ENCODE measurements at places on chromosomes 6 and 20.

GRCh38 chr6:53979468-53980067 lies 131.7 kb upstream of the MLIP start:
- DNase-seq, result no peak

- no peak for DNase-seq
Measured at GRCh38 chr6:5422321-5422915, 161.1 kb downstream of the FARS2 start.

- no peak for DNase-seq
Measured at GRCh38 chr6:130598021-130598989, 228.9 kb upstream of the SMLR1 start.

DNA sequence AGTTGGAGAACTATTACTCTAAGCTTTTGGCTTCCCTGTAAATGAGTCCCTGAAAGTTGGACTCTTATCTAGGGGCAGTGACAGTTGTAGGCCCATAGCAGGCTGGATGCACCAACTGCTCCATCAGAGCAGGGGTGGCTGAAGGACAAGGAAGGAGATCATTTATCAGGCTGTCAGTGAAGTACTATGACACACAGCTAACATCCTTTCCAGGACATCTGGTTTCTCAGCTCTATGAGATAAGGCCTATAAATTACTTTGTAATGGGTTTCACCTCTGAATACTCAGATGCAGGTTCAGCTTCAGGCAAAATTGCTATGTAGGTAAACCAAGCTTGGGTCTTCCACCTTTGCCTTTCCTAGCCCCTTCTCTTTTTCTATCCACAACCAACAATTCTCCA lies 468.5 kb downstream of the KIF16B start:
- no peak for DNase-seq

DNA sequence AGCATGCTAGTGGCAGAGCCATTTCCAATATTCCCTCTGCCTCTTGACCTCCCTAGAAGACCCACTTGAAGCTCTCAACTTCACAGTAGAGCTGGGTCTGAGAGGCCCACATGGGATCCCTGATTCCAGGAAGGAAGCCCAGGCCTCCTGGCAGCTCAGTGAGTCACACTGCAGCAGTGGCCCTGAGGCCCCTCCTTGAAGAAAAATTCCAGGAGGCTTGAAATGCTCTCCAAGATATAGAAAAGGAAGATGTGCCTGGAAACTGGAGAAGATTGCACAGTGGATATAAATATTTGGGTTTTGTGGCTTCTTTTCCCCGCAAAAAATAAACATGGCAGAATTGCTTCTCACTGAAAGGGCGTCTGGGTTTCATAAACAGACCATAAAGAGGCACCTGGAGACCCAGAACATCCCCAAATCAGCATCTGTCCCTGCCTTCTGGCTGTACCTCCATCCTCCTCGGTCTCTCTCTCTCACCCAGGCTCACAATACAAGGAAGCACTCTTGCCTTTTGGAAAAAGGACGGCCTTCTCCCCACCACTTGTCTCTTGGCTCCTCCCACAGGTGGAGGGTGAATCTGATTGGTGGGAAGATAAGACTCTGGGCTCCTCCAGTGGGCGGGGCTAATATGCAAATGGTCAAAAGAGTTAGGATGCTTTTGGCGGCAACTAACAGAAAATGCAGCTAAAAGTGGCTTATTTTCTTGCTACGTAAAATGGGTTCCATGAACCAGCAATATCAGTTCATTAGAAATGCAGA lies 200.0 kb upstream of the SULF2 start:
- no peak for DNase-seq

GRCh38 chr20:14919501-14920081 lies 582.2 kb upstream of the FLRT3 start:
- no peak for DNase-seq

All from esophagus squamous epithelium (tissue), 5 donors.